Activated T-helper 1 cell treated with anti-CD3 and anti-CD28 coated beads, Interleukin-12 subunit alpha, Interleukin-12 subunit beta, Interleukin-2, Interleukin-4 antibody, amounts not matched to agents 30 ng/mL and 10 ng/mL and 1 ng/mL, durations not matched to agents 14 hours and 24 hours and 36 hours (primary cell): ENCODE measurements at places on chromosomes 2 and 18. TPM values are rescaled to one million over a fixed set of nuclear protein-coding genes. Genes with fewer than 3 reads are reported as not detected.

DNA sequence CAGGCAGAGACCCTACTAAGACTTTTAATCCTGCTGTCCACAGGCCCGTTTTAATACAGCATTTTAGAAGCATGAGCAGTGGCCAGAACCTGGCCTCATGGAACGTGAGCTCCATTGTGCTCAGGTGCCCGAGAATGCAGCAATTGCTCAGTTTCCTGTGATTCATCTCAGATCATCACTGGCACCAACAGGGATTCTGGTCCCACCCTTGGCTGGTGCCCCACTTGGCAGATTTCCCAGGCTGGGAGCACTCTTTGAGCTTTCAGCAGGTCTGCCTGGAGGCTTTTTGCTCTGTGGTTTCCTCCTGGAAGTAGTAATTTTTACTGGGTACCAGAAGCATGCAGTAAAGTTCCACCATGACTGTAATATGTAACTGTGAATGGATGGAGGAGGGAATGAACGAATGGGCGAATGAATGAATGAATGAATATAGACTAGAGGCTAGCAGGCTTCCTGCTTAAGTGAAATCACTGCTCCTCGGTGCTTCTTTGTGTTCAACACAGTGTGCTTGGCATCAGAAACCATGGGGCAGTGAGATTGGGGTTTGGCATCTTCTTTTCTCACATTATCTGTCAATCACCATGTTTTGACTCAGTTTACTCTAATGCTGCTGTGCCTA is 312.9 kb downstream of the PRKCE start:
- no peak for DNase-seq
- H3K36me3 ChIP-seq = no peaks in the 10 kb centered on the region
- H3K27ac ChIP-seq = no peak overlapping the region
- peaks cover 5% of the 10 kb centered on the region for H3K4me1 ChIP-seq

DNA sequence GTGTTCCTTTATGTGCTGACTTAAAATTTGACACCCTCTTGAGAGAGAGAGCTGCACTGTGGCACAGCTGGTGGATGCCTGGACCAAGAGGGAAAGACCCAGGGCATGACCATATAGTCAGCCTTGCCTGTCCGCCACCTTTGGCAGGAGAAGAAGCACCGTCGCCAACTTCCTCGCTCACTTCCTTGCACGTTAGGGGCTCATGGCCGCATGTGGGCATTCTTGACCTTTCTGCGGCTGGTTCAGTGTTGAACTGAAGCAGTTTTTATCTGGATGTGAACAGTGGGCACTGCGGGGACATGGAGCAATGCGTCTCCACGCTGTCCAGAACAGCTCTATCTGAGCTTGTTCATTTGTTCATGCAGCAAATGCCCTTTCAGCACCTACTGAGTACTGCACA is 66.9 kb downstream of the TRAPPC12 start:
- DNase-seq = no peak
- H3K27me3 ChIP-seq = no peaks in the 10 kb centered on the region
- H3K4me3 ChIP-seq = no peak overlapping the region
- no peaks in the 10 kb centered on the region for H3K4me1 ChIP-seq
- H3K36me3 ChIP-seq = peaks cover 11% of the 10 kb centered on the region
- no peak overlapping the region for H3K27ac ChIP-seq

DNA sequence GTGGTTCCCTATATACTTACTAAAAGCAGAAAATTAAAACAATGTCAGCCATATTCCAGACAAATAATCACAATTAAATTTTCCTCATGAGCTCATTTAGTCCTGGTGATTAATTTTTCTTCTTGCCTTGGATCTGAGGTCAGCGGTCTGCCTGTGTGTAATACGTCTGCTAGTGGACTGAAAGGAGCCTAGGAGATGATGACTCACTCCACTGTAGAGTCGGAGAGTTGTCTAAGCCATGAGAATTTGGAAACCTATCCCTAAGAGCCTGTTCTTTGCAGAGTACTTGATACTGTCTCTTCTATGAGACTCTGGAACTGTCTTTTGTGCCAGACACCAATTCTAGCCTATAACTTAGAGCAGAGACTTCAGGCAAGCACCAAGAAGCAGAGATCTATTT is 94.2 kb upstream of the RAB27B start:
- no peak for DNase-seq

DNA sequence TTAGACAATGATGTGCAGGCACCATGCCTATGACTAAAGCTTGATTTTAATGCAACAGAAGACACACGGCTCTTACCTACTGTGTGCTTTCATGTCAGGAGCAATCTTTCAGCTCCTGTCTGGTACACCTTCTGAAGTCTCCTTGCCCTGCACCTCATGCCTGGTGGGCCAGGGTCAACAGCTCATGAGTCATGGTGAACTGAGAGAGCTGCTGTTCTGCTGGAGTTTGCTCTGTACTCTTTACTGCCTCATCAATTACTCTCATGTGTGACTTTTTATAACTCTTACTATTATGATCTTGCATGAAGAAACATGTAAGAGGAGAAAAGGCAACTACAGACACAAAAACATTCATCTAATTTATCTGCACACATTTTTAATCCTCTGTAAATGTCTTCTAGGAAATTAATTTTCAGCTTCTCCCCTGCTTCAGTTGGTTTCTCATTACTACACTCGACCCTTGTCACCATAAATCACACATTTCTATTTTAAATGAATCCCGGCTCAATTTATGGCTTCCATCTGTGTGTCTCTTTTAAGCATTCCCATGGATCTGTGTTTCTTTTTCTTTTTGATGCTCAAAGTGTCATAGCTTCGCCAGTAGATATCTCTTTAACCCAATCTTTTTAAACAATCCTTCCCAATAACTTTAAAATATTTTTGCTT is 9.7 kb downstream of the SERPINB7 start:
- no peaks in the 10 kb centered on the region for H3K36me3 ChIP-seq
- peaks cover 7% of the 10 kb centered on the region for H3K4me1 ChIP-seq
- H3K27ac ChIP-seq = no peak overlapping the region
- H3K27me3 ChIP-seq = peaks cover 3% of the 10 kb centered on the region

DNA sequence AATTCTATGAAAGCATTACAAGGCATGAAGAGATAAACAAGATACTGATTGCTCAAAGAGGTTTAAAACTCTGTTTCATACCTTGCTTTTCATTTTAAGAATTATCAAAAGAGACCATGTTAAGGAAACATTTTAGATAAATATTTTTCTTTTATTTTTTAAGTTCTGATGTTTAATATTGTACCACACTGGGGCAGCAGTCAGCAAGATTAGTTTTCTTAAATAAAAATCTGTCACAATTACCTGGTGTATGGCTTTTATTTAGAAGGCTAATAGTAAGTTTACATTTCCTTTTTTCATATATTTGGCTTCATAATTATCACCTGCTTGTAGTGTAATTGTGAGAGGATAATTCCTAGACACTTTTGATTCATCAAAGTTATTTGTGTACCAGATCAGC is 46.4 kb downstream of the ZNF804A start:
- no peak overlapping the region for H3K27ac ChIP-seq
- H3K36me3 ChIP-seq = no peaks in the 10 kb centered on the region
- DNase-seq = no peak
- no peaks in the 10 kb centered on the region for H3K27me3 ChIP-seq
- H3K4me1 ChIP-seq = no peaks in the 10 kb centered on the region
- no peak overlapping the region for H3K4me3 ChIP-seq

DNA sequence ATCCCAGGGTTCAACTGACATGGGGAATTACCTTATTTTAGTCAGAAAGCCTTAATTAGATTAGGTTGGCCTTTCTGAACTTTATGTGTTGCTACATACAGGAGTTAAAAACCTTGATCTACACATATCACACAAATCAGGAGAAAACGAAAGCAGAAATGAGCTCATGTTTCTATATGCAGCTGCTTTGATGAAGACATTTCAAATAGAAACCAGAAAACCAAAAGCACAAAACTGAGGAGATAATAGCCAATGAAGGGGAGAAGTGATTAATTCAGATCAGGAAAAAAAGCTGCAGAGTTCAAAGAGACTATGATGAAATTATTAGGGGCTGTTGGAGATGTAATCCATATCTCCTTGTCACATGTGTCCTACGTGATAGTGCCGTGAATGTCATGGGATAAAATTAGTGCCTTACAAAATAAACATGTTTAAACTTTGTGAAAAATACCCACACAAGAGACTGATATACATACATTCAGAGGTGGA is 255.0 kb downstream of the CAMKMT start:
- no peaks in the 10 kb centered on the region for H3K27me3 ChIP-seq
- H3K36me3 ChIP-seq = no peaks in the 10 kb centered on the region
- no peaks in the 10 kb centered on the region for H3K4me1 ChIP-seq
- H3K27ac ChIP-seq = no peak overlapping the region
- no peak overlapping the region for H3K4me3 ChIP-seq

The TEKT4 gene
- 0.27 and 0.29 TPM in 2 replicates for total RNA-seq

- H3K36me3 ChIP-seq = peaks cover 25% of the 10 kb centered on the region
- H3K4me3 ChIP-seq = no peak overlapping the region
- H3K27ac ChIP-seq = no peak overlapping the region
- peaks cover 12% of the 10 kb centered on the region for H3K4me1 ChIP-seq
- H3K27me3 ChIP-seq = no peaks in the 10 kb centered on the region
- DNase-seq = no peak
These were observed 79.8 kb upstream of the NOSTRIN start for GRCh38 chr2:168722592-168722991.

GRCh38 chr2:195488567-195488966 is 168.5 kb upstream of the SLC39A10 start:
- no peaks in the 10 kb centered on the region for H3K27me3 ChIP-seq
- peaks cover 51% of the 10 kb centered on the region for H3K4me1 ChIP-seq
- no peak for DNase-seq
- H3K4me3 ChIP-seq = no peak overlapping the region
- no peak overlapping the region for H3K27ac ChIP-seq

GRCh38 chr2:207635468-207636200 is 10.4 kb upstream of the METTL21A start:
- no peak overlapping the region for H3K4me3 ChIP-seq
- H3K27ac ChIP-seq = no peak overlapping the region
- DNase-seq = no peak
- no peaks in the 10 kb centered on the region for H3K27me3 ChIP-seq
- H3K36me3 ChIP-seq = no peaks in the 10 kb centered on the region

The E2F6 gene
- 22.1 and 23.7 TPM in 2 replicates for total RNA-seq

GRCh38 chr2:189175869-189176433 is 3.6 kb downstream of the COL5A2 start:
- H3K4me1 ChIP-seq = no peaks in the 10 kb centered on the region
- peaks cover 3% of the 10 kb centered on the region for H3K27me3 ChIP-seq
- no peaks in the 10 kb centered on the region for H3K36me3 ChIP-seq
- H3K4me3 ChIP-seq = no peak overlapping the region
- DNase-seq = no peak

DNA sequence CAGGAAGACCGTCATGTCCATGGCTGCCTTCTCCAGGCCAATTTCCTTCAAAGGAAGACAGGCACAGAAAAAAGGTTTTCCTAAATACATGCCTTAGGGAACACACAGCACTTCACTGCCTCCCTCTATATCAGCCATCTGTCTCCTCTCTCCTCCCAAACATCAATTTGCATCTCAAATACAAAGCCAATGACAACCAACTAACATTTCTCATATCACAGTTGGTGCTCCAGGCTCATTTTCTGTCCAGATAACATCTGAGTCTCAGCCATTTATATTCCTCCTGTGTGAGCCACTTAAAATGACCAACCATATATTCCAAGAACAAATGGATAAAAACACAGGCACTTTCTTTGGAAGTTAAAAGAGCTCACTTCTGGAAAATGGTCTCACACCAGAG is 62.5 kb upstream of the ACAA2 start:
- H3K4me3 ChIP-seq = no peak overlapping the region
- H3K36me3 ChIP-seq = no peaks in the 10 kb centered on the region
- H3K27ac ChIP-seq = no peak overlapping the region

- no peak for DNase-seq
- no peaks in the 10 kb centered on the region for H3K27me3 ChIP-seq
- no peaks in the 10 kb centered on the region for H3K4me1 ChIP-seq
- H3K4me3 ChIP-seq = no peak overlapping the region
- no peaks in the 10 kb centered on the region for H3K36me3 ChIP-seq
These were observed 450.1 kb downstream of the SLC4A3 start for GRCh38 chr2:220077488-220077887.

The INPP5D gene
- total RNA-seq = 60.9 and 61.2 TPM in 2 replicates

DNA sequence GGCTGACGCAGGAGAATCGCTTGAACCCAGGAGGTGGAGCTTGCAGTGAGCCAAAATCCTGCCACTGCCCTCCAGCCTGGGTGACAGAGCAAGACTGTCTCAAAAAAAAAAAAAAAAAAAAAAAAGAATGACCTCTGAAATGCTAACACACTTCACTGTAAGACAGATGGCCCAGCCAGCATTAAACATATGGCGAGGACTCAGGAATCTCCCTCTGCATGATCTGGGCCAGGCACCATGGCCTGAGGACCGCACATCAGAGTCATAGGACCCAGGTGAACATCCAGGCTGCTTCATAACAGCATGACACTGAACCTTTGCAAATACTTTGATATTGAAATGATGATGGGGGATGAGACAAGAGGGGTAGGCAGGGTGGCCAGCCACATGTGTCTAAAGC is 56.1 kb upstream of the DNMT3A start:
- H3K4me1 ChIP-seq = peaks cover 17% of the 10 kb centered on the region
- no peak for DNase-seq
- H3K27ac ChIP-seq = no peak overlapping the region
- H3K4me3 ChIP-seq = no peak overlapping the region
- no peaks in the 10 kb centered on the region for H3K36me3 ChIP-seq

DNA sequence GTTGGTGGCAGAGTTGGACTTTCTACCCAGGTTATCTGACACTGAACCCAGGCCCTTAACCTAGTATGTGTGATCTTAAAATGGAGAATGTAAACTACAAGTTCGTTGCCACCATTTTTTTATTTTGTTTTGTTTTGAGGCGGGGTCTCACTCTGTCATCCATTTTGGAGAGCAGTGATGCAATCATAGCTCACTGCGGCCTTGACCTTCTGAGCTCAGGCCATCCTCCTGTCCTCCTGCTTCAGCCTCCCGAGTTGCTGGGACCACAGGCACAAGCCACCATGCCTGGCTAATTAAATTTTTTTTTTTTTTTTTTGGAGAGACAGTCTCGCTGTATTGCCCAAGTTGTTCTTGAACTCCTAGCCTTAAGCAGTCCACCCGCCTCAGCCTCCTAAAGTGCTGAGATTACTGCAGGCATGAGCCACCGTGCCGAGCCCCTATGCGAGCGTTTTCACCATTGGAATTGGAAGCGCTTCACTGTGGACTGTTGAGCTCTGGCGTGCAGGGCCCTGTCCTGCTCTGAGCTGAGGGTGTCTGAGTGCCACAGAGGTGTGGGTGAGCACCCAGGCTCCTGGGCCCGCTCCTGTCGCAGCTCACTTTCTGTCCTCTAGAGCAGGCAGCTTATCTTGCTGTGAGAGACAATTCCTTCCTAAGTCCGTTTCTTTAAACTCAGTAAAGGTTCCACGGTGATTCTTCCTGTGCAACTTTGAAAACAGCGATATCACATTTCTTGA is 186.9 kb downstream of the LDLRAD4 start:
- H3K4me1 ChIP-seq = no peaks in the 10 kb centered on the region
- H3K27me3 ChIP-seq = peaks cover 1% of the 10 kb centered on the region
- H3K4me3 ChIP-seq = no peak overlapping the region
- no peak for DNase-seq
- H3K27ac ChIP-seq = no peak overlapping the region

The CRYBA2 gene
- total RNA-seq = 0.36 TPM in 1 of 2 replicates, not detected in the other

GRCh38 chr2:16613539-16614011 is 52.1 kb downstream of the CYRIA start:
- peaks cover 8% of the 10 kb centered on the region for H3K4me1 ChIP-seq
- no peak for DNase-seq
- no peaks in the 10 kb centered on the region for H3K36me3 ChIP-seq
- H3K27me3 ChIP-seq = no peaks in the 10 kb centered on the region
- no peak overlapping the region for H3K27ac ChIP-seq
- H3K4me3 ChIP-seq = no peak overlapping the region

The COBLL1 gene
- not detected in 2 replicates for total RNA-seq
